ENCODE measurements at places on chromosomes 5 and 9.

DNA sequence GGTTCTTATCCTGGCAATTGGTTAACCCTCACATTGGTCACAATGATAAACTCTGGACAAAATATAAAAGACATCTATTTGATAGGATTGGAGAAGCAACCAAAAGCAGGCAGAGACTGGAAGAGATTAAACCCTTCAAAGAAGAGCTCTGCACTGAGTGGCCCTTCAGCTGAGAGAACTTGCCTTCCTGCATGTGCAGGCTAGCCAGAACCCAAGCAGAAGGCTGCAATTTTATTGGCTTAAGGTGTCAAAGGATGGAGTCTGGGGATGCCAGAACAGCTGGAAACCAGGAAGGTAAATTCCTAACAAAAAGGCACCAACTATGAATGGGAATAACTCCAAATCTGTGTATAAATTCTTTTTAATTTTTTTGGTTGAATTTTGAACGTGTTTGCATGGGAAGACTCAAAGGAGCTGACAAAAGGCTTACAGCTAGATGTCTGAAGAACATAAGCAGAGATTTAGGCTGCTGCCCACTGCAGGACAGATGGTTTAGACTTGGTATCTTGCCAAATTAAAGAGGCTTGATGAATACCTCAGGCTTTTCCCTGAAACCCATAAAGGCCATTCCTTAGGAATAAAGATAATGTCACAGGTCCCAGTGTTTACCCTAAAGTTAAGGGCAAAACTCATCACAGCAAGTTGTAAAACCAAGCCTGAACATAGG lies 66.3 kb downstream of the NR2F1 start:
- DNase-seq: no peak

DNA sequence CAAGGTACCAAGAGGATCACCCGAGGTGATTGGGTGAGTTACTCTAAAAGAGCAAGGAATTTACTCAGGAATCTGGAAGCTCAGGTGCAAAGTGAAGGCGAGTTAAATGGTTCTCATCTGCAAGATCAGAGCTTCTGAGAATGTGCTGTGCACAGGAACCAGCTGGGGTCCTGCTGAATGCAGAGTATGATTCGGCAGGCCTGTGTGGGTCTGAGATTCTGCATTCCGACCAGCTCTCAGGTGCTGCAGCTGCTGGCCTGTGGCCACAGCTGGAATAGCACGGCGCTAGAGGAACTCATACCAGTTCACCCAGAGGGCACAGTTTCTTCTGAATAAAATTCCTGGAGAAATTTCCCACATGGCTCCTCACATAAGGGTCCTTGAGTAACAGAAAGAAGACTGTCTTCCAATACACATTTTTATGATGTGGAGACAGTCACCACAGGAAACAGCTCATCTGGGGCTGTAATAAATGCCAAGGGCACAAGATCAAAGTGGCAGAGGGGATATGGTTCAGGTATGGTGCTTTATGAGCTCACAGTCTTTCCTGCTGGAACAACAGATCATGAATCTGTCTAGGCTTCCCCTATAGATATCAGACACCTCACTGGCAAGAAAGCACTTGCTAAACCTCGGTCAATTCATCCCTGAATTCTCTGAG lies 83.9 kb downstream of the PTPN3 start:
- no peak for DNase-seq

- DNase-seq: no peak
Measured at GRCh38 chr9:17761984-17762676, 183.3 kb downstream of the SH3GL2 start.

DNA sequence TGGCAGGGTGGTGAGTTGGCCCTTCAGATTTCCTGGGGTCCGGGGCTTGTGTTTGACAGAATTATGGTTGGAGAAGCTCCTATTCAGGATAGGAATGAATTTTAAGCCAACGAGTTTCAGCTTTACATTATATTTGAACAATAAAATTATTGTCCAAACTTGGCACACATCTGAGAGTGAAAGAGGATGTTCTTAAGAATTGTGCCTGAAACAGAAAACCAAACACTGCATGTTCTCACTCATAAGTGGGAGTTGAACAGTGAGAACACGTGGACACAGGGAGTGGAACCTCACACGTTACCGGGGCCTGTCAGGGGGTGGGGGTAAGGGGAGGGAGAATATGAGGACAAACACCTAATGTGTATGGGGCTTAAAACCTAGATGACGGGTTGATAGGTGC lies 111.8 kb upstream of the ACTBL2 start:
- no peak for DNase-seq

DNA sequence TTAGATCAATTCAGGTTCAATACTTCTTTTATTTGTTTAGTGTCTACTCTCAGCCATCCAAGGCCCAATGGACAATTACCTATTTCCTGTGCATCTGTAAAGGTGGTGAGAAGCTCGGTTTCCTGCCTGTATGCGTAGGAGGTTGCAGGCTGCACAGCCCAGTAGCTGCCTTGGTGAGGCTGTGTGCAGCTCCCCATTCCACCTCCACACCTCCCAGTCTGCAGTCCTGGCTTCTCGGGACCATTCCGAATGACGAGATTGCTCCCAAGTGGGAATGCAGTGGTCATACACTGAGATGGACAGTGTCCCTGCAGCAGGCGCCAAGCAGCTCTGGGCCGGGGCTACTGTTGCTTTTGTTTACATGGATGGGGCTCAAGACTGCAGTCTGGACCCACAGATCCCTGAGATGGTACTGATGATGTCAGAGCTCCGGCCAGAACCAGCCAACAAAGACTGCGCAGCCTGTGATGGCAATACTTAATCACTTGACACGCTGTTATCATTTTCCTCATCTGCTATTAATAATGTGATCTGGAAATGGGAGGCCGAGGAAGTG lies 206.1 kb upstream of the IRX1 start:
- no peak for DNase-seq

GRCh38 chr5:102691434-102691833 lies 63.7 kb upstream of the PAM start:
- no peak for DNase-seq

DNA sequence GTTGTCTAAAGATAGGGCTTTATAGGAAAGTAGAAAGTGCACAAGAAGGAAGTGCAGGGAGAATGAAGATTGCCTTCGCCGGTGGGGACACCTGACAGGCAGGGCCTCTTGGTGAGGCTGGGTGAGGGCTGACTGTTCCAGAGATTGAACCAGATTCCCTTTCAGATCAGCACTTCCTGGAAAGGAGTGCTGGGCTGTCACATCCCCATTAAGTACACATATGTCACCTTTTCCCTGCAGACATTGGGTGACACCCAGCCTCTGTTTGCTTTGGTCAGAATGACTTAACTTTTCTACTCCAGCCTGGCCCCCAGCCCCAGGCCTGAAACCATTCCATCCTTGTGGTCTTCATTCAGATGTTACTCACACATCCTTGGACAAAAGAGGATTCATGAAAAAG lies 7.4 kb upstream of the SHROOM1 start:
- no peak for DNase-seq

- DNase-seq: no peak
Measured at GRCh38 chr5:125059255-125060002, 313.0 kb upstream of the ZNF608 start.

DNA sequence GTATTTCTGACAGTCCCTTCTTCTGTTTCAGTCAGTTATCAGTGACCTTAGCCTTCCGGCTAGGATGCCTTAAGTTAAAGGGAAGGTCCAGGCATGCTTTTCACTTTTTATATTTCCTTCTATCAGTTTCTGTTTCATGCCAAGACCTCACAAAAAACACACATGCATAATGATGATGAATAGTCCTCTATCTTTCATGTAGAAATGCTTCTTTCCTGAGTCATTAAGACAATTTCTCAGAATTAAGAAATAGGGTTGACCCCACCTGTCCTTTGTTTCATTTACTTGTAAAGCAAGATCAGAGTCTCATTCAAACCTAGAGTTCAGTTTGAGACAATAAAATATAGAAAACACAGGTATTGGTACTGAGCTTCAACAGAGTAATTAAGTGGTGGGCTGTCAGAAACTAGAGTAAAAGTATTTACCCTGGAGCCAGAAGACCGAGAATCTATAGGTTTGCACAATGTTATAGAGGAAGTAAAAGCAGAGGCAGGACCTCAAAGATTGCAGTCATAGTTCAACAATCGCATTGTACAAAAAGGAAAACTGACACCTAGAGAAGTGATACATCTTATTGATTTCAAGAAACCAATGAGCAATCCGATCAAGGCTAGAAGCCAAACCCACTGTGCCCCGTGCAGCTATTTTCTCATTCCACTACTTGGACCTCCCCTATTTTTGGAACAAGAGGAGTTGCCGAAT lies 118.7 kb upstream of the PUM3 start:
- DNase-seq: no peak

DNA sequence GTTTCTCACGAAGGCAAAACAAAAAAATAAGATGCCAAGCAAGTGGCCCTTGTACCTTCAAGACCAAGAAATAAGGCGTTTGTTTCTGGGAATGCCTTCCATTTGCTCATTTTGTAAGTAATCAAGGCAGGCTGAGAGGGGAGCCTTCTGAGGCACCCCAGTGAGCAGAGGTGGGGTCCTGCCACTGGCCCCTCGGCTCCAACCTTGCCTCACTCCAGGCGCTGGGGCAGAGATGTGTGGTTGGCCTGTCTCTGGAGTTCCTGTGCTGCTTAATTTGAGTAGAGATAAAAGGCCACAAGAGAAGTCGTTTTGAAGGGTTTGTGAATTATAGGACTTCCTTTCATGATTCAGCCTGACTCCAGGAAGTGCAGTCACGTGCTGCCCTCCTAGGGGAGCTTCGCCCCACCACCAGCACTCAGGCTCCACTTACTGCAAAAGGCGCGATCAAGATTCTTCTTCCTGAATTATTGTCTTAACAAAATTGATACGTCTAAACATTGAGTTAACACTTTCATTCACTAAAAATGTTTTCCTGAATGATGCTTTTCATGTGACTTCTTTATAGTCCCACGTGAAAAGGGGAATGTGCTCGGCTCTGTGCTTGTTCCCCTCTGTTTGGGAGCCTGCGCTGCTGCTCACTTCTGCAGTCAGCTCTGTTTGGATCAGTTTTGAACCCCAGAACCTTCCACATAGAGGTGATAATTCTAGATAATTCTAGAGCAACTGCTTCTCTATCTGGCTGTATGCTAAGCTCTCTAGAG lies 13.7 kb downstream of the SYK start:
- DNase-seq: no peak

DNA sequence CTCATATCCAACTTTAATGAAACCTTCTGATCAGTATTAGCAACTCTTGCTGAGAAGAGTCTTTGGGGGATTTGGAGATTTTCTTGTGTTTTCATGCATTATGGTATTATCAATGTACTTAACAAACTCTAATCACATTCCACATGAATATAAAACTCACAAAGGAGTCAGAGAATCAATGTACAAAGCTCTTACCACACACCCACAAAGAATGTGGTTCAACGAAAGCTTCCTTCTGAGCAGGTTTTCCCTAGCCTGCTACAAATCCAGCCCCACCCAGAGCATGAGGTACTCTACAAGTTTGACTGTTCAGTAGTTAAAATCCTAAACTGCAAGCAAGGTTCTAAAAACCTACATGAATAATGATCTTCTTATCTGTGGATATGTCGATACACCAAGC lies 210.1 kb downstream of the TARS1 start:
- no peak for DNase-seq

Data from GM12891 (cell line).